ENCODE measurements at places on chromosomes 3 and 15.

DNA sequence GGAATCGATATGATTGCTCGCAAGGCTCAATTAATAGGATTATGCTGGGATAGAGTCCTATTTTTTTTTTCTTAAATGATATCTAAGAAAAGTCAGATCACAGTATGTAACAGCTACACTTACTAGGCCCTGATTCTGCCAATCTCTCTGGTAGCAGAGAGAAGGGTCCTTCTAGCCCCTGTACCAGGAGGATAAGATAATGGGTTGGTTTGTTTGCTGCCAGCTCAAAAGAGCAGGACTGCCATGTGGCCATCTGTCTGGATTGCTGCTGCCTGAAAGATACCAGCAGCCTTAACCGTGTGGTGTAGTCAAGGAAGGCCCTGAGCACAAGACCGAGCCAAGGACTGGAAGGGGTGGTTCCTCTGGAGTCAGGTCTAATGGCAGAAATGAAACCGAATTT lies 236.4 kb downstream of the KLF13 start:
- DNase-seq, result peak; percentile 62

- no peak for DNase-seq
Measured at GRCh38 chr15:55230051-55230670, 33.4 kb upstream of the RSL24D1 start.

- DNase-seq, result no peak
Measured at GRCh38 chr3:128590948-128591347, 59.7 kb downstream of the RPN1 start.

- peak; percentile 25 for DNase-seq
Measured at GRCh38 chr15:33124279-33124678, 70.2 kb downstream of the FMN1 start.

- DNase-seq, result no peak
Measured at GRCh38 chr3:152518346-152518745, 249.6 kb downstream of the MBNL1 start.

- no peak for DNase-seq
Measured at GRCh38 chr15:50344006-50344464, 11.0 kb downstream of the GABPB1 start.

DNA sequence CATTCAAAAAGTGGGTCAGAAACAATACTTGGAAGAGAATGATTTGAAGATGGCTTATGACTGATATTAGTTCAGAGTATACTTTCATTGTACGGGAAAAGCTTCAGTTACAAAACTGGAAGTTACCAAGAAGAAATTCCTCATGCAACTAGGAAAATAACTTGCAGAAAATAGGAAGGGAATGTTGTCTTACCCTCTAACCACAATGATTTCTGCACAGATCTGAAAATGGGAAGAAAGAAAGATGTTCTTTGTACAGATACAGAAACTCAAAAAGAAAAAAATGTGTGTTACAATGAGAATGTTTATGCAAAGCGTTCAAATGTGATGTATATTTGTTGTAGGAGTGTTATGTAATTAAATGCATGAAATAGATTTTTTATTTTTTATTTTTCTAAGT lies 3.7 kb downstream of the ZNF280D start:
- no peak for DNase-seq

GRCh38 chr15:83174891-83175290 lies 32.7 kb downstream of the HDGFL3 start:
- DNase-seq, result no peak

GRCh38 chr3:163821841-163822240 lies 1256.5 kb downstream of the SI start:
- no peak for DNase-seq

DNA sequence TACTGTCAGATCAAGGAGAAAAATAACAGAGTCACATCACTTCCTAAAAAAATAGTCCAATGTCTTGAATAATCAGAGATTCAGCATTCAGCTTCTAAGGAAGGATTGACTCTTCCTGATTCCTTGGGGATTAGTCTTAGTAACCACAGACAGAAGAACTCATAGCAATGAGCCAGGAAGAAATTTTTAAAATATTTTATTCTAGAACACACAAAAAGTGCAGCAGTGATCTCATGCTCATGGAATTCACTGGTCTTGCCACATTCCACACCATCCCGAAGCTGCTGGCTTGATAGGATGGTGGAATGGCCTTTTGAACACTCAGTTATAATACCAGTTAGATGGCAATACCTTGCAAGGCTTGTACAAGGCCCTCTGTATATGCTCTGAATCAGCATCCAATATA lies 43.0 kb upstream of the ABI3BP start:
- peak; percentile 55 for DNase-seq

- DNase-seq, result peak; percentile 84
Measured at GRCh38 chr3:15952543-15953175, 154.9 kb upstream of the ANKRD28 start.

DNA sequence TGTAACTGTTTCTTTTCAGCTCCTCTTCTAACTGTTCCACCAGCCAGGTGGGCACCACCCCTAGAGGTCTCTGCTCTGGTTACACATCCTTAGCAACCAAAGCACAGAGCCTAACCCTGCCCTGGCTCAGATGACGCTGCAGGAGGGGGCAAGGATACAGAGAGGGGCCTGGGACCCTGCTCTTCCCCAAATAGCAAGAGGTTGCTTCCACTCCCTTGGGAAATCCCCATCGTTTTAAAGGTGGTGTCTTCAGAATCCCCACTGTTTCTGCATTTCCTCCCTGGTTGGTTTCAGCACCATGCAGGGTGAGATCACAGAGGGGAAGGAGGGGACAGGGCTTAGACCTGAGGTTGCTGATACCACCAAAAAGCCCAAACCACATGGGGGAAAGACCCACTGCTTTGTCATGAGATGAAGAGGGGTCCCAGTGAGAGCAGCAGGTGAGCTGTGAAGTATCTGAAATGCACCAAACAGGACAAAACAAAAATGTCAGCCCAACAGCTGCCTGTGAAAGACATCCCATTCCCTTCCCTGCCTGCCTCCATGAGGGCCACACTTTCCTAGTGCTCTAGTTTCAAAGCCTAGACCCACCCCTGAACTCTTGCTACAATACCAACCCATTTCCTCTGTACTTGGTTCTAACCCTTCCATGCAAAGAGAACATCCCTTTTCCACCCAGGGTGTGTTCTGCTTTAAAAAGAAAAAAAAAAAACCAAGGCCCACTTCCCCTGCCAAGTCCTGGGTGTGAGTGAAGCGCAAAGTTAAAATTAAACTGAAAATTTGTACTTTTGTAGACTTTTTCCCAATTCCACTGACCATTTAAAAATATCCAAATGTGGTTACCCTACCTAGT lies 29.0 kb downstream of the ANP32A start:
- DNase-seq, result no peak

- no peak for DNase-seq
Measured at GRCh38 chr3:168990134-168990533, 673.4 kb downstream of the MECOM start.

GRCh38 chr3:32817558-32818228 lies at the start of gene TRIM71:
TRIM71 (plus strand) TSS chr3:32817997; CDS start chr3:32818081, 84 bp downstream.
- peak; percentile 95 for DNase-seq

- no peak for DNase-seq
Measured at GRCh38 chr3:96994988-96995387, 180.6 kb downstream of the EPHA6 start.

DNA sequence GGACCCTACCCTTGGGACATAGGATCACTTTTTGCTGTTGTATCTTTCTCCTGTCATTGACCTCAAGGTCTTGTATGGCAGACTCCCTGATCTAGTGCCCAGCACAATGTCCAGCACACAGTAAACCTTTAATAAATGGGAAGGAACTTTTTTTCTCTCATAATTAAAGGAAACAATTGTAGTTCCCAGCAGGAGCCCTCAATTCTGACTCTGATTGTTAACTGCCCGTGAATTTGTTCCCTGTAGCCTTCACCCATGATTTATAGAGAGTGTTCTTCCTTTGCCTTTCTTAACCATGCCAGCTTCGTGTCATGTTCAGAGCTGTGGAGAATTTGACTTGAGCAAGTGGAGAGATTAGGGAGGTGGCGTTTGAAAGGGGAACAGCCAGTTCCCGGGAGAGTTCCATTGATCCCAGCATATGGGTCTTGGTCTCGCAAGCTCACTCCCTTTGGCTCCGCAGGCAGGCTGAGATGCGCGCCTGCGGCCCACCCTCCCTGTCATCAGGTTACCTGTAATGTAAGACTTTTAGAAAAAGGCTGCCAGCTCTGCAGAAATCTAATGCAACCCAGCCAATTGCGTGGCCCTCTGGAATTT lies 182.6 kb downstream of the TP63 start:
- no peak for DNase-seq

DNA sequence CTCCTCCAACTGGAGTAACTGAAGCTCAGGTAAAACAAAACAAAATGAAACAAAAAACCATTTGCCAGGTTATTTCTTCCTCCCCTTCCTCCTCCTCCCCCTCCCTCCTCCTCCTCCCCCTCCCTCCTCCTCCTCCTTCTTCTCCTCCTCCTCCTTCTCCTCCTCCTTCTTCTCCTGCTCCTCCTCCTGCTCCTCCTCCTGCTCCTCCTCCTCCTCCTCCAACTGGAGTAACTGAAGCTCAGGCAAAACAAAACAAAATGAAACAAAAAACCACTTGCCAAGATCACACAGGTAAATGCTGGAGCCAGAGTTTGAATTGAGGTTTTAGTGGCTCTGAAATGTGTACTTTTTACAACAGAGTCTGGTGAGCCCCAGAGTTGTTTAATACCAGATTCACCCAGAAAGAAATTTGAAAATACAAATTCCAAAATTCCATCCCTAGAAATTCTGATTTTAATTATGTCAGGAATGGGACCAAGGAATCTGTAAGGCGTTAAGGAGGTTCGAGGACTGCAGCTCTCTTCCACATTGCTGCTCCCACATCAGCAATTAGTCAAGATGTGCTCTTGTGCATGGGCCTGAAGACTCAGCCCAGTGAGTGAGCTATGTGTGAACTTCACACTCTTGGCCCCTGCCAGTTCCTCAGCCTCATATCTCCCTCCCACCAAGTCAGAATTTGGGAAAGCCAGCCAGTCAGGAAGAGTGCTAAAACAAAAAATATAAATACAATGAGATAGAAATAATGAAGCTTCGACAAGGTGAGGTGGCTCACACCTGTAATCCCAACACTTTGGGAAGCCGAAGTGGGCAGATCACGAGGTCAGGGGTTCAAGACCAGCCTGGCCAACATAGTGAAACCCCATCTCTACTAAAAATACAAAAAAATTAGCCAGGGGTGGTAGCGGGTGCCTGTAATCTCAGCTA lies 31.6 kb upstream of the ZNF770 start:
- DNase-seq, result no peak

- DNase-seq, result no peak
Measured at GRCh38 chr15:57528940-57529565, 62.7 kb upstream of the MYZAP start.
